Smooth muscle cell of the coronary artery (primary cell): ENCODE measurements at places on chromosomes 4 and X. TPM values are rescaled to one million over a fixed set of nuclear protein-coding genes. Genes with fewer than 3 reads are reported as not detected.

CLTRN gene
- 0.47 TPM in 1 of 2 replicates, not detected in the other for total RNA-seq

SUPT20HL1 gene
- total RNA-seq = under 0.01 TPM in 1 of 2 replicates, not detected in the other

MAGEB10 gene
- not detected in 2 replicates for total RNA-seq

LRCH2 gene
- 3.1 and 3.2 TPM in 2 replicates for total RNA-seq

MAGEE1 gene
- 0.83 and 0.94 TPM in 2 replicates for total RNA-seq

NEUROG2 gene
- total RNA-seq = not detected in 2 replicates

STBD1 gene
- total RNA-seq = 2.5 and 4.5 TPM in 2 replicates

BRS3 gene
- total RNA-seq = not detected in 2 replicates

EPGN gene
- total RNA-seq = 0.68 TPM in 1 of 2 replicates, not detected in the other

FAAH2 gene
- total RNA-seq = 0.15 TPM in 1 of 2 replicates, not detected in the other

EMCN gene
- total RNA-seq = 0.59 and 3.2 TPM in 2 replicates

LUZP4 gene
- not detected in 2 replicates for total RNA-seq

PLXNB3 gene
- 2.5 and 4.1 TPM in 2 replicates for total RNA-seq

CAPN6 gene
- not detected in 2 replicates for total RNA-seq

FAM149A gene
- 2.3 and 8.8 TPM in 2 replicates for total RNA-seq

ZNF157 gene
- total RNA-seq = 0.12 TPM in 1 of 2 replicates, not detected in the other

MAGEA1 gene
- not detected in 2 replicates for total RNA-seq

TMEM150C gene
- total RNA-seq = 0.23 and 1.5 TPM in 2 replicates

BST1 gene
- 11.1 and 16.8 TPM in 2 replicates for total RNA-seq

TLL1 gene
- total RNA-seq = 0.08 and 0.12 TPM in 2 replicates

LONRF3 gene
- total RNA-seq = 0.47 and 1.1 TPM in 2 replicates

VCX2 gene
- total RNA-seq = not detected in 2 replicates

YY2 gene
- 1.1 and 1.3 TPM in 2 replicates for total RNA-seq

SERTM2 gene
- not detected in 2 replicates for total RNA-seq

UGT2B15 gene
- total RNA-seq = not detected in 2 replicates

FTSJ1 gene
- 27.4 and 56.0 TPM in 2 replicates for total RNA-seq

NAP1L3 gene
- 1.9 and 10.3 TPM in 2 replicates for total RNA-seq

CDKL2 gene
- total RNA-seq = 0.15 and 1.8 TPM in 2 replicates

FAM13A gene
- 6.7 and 17.4 TPM in 2 replicates for total RNA-seq

ZNF732 gene
- total RNA-seq = 0.30 TPM in 1 of 2 replicates, not detected in the other

PPARGC1A gene
- total RNA-seq = 10.8 TPM in 1 of 2 replicates, not detected in the other

TMEM271 gene
- total RNA-seq = not detected in 2 replicates

TRO gene
- total RNA-seq = 5.9 and 18.3 TPM in 2 replicates

USP26 gene
- not detected in 2 replicates for total RNA-seq

TMEM31 gene
- total RNA-seq = not detected in 2 replicates

BMP3 gene
- total RNA-seq = under 0.01 and 0.12 TPM in 2 replicates

ADGRG2 gene
- total RNA-seq = not detected in 2 replicates

CT83 gene
- total RNA-seq = not detected in 2 replicates

PWWP3B gene
- under 0.01 and 0.12 TPM in 2 replicates for total RNA-seq

NSUN7 gene
- total RNA-seq = not detected in 2 replicates

DUX4 gene
- not detected in 2 replicates for total RNA-seq

POU4F2 gene
- total RNA-seq = not detected in 2 replicates

PRKX gene
- total RNA-seq = 7.5 and 9.9 TPM in 2 replicates

SHISA3 gene
- total RNA-seq = 0.23 and 4.7 TPM in 2 replicates

NDNF gene
- not detected in 2 replicates for total RNA-seq

SLC6A14 gene
- not detected in 2 replicates for total RNA-seq

TTC29 gene
- total RNA-seq = not detected in 2 replicates
